ENCODE measurements at places on chromosomes 3 and 15.

DNA sequence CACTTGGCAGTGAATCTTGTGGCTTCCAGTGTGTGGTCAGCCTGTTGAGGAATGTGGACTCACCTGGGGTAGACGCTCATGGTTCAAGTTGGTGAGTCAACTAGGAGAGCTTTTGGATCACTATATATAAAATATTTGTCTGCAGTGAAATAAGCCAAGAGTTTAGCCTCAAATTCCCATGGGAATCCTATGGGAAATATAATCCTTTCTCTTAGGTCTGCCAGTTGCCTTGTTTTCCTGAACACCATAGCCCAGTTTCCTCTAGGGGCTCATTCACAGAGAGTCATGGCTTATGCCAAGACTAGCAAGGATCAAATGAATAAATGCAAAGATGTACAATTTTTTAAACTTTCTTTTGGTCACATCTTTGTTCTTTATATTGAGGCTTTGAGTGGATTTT, 100.1 kb upstream of the NPHP3 start:
- no peak for DNase-seq

GRCh38 chr3:69739204-69740102, at the start of gene MITF:
Gene MITF (plus strand): TSS chr3:69739464. CDS start chr3:69739598, 134 bp downstream.
- DNase-seq: no peak

DNA sequence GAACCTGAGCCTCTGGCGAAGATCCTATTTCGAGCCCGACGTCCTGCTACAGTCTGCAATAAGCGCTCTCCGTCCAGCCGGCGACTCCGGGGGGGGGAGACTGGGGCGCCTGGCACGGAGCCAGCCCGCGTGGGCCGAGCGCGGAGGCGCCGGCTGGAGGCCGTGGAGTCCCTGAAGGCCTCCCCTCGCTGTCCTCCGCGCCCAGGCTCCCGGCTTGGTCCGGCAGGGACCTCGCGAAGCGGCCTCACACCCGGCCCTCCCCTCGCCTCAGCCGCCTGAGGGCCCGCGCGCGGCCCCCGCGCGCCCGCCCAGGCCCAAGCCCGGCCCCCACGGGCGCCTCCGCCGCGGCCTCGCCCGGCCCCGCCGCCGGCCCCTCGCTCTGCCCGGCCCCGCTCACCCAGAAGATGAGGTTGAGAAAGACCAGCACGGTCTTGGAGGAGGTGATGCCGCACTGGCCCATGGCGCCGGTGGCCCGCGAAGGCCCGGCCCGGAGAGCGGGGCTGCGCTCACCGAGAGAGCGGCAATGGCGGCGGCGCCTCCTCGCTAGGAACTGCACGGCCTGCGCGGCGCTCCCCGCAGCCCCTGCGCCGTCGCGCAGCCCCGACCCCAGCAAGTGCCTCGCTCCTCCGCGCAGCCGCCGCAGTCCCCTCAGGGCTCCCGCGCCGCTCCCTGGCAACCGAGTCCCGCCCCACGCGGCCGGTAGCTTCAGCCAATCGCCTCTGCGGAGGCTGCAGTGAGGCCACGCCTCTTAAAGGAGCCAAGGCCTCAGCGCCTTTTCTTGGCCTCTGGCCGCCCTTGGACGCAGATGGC, at the start of gene TSPAN3:
TSPAN3 (minus strand) TSS at position 615 of the 810 bp plus-strand sequence; CDS start at position 460, 155 bp downstream.
- peak; percentile 81 for DNase-seq

GRCh38 chr3:168288511-168289401, 193.0 kb upstream of the GOLIM4 start:
- DNase-seq: no peak

GRCh38 chr3:185847506-185847905, 22.7 kb upstream of the IGF2BP2 start:
- no peak for DNase-seq

- no peak for DNase-seq
Measured at GRCh38 chr3:43966530-43966929, 275.2 kb upstream of the TOPAZ1 start.

GRCh38 chr15:40766194-40766815, 2.4 kb downstream of the GCHFR start:
- DNase-seq: no peak

DNA sequence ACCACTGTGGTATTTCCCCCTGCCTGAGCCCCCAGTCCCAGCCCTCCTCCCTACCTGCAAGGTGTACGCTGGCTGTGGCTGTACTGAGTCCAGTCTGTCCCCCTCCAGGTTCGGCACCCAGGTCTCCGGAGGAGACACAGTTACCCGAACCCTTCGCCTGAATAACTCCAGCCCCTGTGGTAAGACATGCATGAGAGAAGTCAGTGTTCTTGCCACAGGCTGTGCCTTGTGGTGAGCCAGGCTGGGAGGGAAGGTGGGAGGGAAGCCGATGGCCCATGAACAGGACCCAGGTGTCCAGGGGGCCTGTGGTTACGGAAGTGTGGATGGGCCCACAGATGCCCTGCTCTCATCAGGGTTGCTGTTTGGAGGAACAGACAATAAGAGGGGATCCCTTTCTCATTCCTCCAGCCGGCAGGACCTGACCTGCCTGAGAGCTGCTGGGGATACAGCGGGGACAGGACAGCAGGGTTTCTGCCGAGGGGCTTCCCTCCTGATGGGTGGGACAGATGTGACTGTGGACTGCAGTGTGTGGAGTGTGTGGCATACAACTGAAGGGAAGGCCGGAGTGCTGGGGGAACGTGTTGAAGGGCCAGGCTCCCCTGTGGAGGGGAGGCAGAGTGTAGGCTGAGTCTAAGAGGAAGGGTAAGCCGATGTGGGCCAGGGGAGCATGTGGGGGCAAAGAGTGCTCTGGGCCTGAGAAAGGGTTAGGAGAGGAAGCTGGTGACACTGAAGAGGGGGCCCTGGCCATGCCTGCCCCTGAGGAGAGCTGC, 21.9 kb downstream of the ACAA1 start:
- DNase-seq: no peak

DNA sequence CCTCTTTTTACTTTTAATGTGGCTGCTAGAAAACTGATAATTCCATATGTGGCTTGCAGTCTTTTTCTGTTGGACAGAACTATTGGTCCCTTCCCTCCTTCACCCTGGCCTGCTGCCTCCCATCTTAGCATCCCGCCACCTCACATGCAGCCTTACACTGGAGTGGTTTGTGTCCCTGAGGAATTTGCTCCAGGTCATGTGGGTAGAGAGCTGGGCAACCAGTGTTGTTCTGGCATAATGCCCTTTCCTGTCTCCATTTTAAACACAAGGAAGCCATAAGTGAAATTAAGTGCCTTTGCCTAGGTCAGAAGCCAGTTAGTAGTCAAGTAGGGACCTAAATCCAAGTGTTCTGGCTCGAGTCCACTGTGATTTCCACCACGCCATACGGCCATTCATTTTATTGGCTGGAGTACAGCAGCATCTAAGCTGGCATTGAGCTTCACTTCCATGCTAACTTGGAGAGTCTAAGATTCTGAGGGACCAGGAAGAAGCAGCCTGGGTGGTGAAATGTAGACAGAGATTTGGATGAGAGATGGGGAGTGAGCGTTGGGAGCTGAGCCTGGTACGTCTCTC, 46.0 kb upstream of the PLXNA1 start:
- no peak for DNase-seq

- DNase-seq: peak; percentile 22
Measured at GRCh38 chr3:27659279-27660021, 62.7 kb downstream of the EOMES start.
